ENCODE measurements at places on chromosomes 16 and 17.

- no peak for DNase-seq
These were observed 2.3 kb downstream of the BAIAP2 start for GRCh38 chr17:81037026-81037797.

DNA sequence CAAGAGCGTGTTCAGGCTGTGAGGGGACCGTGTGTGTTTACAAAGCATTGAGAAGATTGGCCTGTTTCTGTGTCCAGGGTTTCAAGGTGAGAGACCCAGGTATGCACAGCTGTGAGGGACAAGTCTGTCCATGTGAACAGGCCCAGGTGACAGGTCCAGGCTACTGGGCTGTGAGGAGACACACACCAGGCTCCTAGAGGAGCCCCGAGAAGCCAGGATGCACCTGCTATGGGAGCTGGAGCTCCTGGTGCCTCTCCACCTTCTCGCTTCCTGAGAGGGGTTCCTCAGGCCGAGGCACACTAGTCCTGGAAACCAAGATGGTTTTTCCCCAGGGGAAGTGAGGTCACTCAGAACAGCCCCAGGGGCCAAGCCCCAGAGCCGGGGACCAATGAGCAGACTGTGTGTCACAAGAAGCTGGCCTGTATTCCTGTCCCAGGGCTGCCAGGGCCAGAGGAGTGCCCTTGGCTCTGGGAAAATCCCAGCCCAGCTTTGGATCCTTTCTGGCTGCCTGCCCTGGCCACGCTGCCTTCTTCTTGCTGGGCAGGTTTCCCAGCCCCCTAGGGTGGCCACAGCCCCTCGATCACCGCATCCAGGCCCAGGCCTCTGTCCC lies 153.4 kb upstream of the PLCG2 start:
- DNase-seq = no peak

GRCh38 chr17:81367171-81367570 lies 28.1 kb upstream of the BAHCC1 start:
- no peak for DNase-seq

DNA sequence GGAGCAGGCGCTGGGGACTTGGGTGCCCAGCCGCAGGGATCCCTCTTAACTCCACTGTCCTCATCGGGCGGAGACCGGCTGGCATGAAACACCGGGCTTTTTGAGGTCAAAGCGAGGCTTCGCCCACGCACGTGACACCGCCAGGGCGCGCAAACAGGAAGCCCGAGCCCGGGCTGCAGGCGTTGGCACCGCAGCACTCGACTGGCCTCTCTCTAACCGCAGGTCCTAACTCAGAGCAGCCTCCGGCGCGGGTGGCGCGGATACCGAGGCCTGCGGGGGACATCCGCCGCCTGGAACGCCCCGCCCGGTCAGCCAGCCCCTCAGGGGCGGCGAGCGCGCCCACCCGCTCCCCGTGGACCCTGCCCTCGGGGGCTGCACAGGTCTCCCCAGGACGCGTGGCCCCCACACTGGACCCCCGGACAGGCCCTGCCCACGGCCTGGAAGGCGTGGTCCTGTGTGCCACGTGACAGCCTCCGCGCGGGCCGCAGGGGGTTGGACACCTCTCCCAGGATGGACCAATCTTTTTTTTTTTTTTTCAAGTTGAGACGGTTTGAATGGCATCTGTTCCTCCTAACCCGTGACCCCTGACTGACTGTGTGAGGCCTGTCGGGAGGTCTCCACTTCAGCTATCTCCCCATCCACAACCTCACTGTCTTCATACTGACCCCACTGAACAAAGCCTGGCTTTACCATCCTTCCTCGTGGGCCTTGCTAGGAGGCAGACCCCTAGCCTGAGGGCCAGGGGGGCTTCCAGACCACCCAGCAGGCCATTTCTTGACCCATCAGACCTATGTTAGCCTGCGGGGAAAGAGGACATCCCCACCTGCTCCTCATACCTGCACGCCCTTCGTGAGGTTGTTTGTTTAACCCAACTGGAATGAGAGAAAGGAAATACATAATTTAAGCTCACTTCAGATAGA lies 8.4 kb upstream of the SLC47A2 start:
- DNase-seq = peak; percentile 43

GRCh38 chr17:32747856-32748255 lies 129.1 kb downstream of the MYO1D start:
- no peak for DNase-seq

DNA sequence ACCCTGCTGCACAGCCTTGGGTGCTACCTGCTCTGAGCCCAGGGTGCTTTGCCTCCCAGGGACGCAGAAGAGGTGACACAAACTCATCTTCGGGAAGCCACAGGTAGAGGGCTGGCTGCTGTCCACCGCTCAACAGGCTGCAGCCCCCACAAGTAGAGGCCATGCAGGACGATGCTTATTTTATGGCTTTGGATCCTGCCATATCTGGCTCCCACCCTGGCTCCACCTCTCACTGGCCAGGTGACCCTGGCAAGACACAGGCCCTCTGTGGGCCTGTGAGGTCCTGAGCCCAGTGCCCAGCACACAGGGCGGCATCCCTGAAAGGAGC lies 11.3 kb upstream of the BCAR1 start:
- no peak for DNase-seq

DNA sequence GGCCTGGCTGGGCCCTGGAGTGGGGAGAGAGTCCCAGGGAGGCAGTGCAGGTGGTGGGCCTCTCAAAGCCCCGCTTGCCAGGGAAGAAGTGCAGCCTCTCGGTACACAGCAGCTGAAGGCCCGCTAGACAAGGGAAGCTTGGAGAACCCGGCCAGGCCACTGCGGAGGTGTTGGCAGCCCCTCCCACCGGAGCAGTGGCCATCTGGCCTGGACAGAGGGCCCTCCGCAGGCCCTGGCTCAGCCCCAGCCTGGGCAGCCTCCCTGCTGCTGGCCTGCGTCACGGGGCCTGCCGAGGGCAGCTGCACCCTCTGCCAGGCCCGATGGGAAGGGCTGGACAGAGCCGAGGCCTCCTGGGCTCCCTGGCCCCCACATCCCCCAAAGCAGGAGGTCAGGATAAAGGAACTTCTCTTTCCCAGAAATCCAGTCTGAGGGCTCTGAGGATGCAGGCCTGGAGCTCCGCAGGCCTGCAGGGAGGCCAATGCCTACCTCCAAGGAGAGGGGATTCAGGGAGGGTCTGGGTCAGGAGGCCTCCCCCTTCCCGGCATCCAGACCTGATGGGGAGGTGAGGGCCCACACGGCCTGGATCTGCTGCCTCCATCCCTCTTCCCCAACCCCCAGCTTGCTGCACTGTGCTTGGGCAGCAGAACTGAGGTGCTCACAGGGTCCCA lies 4.3 kb downstream of the SPPL2C start:
- DNase-seq = no peak

GRCh38 chr17:18327556-18327955 lies 12.5 kb downstream of the SMCR8 start:
- DNase-seq = no peak

DNA sequence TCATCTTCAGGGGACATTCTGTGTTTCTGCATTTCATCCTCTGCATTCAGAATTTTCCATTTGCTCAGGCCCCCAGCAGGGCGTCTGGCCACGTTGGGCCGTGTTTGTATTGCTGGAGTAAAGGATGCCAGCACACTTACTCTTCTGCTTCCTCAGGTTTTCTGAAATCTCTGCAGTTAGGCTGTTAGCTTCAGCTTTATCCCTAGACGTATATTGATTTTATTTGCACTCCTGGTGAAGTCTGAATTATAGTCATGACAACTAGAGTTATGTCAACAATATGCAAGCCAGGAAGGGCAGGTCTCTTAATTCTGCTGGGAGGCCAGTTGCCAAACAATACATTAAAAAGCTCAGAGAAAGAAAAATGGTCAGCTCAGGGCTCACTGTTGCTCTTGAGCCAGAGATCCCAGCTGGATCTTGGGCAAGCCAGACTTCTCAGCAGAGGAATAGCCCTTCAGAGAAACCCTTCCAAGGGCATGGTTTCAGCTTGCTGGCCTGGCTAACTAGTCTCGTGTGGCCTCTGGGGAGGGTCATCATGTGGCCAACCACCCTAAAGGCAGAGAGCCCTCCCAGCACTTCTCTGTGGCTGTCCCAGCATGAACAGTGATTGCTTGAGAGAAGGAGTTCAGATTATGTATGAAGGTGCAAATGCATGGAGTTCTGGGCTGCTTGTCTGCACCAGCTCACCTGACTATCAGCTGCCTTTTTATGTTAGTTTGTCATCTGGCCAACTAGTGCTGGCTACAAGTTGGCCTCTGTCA lies 110.2 kb upstream of the CACNG5 start:
- no peak for DNase-seq

- DNase-seq = peak; percentile 41
These were observed at the start of gene NXPH3 for GRCh38 chr17:49575679-49576087. TSS of gene NXPH3 (plus strand) at chr17:49575871. CDS start at chr17:49576220, 349 bp downstream.

GRCh38 chr16:77406680-77407079 lies 28.2 kb downstream of the ADAMTS18 start:
- DNase-seq = no peak

DNA sequence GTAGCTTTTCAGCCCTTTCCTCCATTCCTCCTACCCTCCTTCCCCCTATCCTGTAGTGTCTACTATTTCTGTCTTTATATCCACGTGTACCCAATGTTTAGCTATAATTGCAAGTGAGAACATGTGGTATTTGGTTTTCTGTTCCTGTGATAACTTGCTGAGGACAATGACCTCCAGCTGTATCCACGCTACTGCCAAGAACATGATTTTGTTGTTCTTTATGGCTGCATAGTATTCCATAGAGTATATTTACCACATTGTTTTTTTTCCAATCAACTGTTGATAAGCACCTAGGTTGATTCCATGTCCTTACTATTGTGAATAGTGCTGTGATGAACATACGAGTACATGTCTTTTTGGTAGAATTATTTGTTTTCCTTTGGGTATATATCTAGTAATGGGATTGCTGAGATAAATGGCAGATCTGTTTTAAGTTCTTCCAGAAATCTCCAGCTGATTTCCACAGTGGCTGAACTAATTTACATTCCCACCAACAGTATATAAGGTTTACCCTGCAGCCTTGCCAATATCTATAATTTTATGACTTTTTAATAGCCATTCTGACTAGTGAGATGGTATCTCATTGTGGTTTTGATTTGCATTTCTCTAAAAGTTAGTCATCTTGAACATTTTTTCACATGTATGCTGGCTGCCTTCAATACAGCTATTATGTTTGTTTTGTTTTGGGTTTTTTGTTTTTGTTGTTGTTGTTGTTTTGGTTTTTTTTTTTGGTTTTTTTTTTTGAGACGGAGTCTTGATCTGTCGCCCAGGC lies 10.9 kb upstream of the COPRS start:
- no peak for DNase-seq

DNA sequence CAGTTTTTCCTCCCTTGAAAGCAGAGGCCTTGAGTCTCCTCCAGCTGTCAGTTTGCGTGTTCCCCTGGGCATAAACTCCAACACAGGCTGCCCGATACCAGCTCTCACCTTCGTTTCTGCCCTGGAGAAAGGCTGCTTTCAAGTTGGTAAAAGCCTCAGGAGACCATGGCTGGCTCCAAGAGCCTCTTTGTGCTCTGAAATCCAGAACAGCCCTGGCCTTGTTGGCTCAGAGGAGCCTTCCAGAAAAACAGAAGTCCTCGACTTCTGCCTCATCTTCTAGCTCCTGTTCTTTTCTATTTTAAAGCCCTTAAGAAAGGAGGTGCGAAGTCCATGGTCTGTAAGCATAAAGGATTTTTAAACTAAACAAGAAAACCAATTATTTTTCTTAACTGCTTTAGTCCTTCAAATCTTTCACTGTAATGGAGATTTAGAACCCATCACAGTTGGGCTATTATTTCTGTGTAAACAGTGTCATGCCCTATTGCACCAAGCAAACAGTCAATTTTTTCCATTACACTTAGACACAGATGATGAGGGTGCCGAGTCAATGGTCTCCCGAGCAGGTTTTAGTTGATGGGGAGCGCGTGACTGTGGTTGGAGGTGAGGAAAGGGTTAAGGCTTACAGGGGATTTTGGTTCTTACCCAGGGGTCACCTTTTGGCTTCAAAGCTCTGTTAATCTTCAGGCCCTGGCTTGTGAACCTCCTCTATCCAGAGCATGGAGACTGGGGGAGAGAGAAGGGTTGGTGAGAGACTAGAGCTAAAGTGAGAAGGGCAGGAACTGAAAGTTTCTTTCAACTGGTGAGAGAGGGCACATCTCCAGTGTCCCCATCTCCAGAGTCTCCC lies 212.8 kb downstream of the MSI2 start:
- no peak for DNase-seq

DNA sequence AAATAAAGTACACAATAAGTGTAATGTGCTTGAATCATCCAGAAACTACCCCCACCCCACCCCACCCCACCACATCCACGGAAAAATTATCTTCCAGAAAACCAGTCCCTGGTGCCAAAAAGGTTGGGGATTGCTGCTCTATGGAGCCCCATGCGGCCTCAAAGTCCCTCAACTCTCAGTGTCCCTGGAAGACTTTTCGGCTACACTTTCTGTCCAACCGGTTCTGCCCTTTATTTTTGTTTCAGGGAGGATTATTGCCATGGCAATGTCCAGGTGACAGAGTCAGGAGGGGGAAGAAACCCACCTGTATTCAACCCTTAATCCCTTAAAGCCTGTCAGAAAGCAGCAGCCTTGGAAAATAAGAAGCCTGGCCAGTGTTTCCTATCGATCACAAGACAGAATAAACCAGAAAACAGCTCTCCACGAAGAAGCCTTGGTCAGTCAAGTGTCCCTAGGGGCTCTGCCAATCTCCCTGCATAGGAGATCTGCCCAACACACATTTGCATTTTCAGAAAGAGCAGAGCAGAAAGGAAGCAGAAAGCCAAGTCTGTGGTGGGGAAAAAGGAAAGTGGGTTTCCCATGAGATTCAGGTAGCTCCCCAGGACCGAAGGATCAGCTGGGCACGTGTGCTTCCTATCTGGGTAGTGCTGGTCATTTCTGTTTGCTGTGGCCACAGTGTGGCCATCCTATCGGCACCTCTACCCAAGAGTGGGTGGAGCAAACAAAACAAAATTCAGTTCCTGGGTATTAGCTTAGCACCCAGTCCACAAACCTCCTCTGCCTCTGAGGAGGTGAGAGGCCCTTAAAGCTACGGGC lies 342.7 kb downstream of the SOX9 start:
- no peak for DNase-seq

DNA sequence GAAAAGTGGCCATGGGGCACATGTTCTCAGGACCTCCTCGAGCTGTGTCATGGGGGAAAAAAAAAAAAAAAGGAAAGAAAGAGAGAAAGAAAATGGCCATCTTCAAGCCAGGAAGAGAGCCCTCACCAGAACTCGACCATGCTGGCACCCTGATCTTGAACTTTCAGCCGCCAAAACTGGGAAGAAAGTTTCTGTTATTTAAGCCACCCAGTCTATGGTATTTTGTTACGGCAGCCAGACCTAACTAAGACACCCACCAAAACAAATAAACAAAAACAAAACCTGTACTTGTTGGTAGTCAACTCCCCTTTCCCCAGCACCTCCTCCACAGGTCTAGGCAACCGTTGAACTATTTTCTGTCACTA lies 26.1 kb upstream of the SLC13A2 start:
- DNase-seq = no peak

Measured in activated effector memory CD4-positive, alpha-beta T cell treated with Interleukin-2 at 50 U/mL for 16 hours (primary cell).